ENCODE measurements at places on chromosomes 11 and 22.

DNA sequence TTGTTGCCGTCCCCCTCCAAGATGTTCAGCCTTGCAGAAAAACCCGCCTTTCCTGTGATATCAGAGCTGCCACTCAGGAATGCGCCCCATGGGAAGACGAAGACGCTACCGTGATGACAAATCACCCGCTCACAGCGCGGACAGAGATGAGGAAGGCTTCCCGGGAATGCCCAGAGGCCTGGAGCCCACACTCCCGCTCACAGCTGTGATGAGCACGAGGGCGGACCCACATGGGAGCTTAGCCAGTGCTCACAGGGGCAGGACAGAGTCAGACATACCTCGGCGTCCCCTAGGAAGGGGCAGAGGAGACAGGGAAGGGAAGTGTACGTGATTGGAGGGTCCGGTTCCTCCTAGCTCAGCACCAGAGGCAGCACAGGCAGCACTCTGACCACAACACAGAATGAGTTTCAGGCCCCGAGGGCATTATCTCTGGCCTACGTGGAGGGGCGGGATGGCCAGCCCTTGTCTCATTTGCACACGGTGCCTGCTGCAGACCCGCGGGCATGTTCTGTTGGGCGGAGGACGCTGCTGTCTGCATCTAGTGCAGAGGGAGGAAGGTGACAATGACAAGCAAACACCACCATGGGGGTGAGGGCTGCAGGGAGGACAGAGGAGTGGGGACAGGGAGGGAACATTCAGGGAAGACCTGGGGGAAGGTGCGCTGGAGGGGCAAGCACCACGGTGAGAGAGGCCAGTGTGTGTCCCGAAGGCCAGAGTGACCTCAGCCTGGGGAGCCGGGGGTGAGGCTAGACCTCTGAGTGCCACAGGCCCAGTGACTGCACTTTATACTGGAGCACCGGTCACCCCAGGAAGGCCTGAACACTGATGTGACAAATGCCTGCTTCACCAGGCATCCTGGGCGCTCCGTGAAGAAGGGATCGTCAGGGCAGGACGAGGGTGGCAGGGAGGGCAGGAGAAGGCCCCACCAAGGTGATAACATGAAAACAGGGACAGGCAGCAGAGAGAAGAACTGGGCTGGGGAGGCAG lies 79.6 kb downstream of the CELSR1 start:
- DNase-seq = no peak

DNA sequence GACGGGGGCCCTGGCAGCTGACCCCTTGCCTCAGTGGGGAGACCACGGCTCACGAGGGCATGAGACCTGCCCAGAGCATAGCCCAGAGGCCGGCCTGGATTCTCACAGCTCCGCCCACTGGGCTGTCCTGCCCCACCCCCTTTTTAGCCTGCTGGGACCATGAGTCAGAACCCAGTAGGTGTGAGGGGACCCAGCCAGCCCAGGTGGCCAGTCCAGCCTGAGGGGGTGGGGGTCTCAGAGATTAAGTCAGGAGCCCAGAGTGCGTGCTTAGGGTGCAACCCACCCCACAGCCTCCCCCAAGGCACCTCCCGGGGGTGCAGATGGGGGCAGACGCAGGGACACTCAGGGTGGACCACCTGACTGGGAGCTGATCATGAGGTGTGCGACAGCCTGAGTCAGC lies 40.1 kb upstream of the PPARA start:
- no peak for DNase-seq

GRCh38 chr11:38060136-38060535 lies 1462.1 kb upstream of the RAG2 start:
- DNase-seq = no peak

DNA sequence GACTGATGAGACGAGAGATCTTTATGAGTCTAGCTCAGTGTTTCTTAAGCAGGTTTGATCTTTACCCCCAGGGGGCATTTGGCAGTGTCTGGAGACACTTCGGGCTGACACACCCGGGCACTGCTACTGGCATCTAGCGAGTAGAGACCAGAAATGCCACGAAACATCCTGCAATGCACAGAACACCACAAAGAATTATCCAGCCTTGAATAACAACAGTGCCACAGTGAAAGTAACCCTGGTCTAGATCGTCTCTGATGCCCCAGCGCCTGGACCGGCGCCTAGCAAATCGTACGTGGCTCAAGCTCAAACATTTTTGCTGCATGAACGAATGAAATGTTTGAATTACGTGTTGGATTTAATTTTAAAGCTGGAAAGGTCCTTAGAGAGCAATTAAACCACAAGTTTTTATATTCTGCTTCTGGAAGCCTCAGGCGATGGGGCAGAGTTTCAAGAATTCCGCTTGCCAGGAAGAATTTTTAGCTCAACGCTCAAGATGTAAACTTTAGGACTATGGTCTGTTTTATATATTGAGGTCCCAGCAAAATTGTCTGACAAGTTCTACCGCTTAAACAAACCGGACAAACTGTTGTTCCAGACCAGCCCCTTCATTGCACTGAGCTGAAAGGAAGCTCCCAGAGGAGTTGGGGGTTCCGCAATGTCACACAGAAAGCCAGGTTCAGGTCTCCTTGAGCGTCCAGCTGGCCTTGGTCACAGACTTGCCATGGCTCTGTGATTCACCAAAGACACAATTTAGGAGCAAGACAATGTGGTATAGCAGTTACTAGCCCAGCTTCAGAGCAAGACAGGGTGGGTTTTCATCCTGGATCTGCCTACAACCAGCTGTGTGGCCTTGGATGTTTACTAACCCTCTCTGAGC lies 44.2 kb upstream of the SMTN start:
- no peak for DNase-seq

DNA sequence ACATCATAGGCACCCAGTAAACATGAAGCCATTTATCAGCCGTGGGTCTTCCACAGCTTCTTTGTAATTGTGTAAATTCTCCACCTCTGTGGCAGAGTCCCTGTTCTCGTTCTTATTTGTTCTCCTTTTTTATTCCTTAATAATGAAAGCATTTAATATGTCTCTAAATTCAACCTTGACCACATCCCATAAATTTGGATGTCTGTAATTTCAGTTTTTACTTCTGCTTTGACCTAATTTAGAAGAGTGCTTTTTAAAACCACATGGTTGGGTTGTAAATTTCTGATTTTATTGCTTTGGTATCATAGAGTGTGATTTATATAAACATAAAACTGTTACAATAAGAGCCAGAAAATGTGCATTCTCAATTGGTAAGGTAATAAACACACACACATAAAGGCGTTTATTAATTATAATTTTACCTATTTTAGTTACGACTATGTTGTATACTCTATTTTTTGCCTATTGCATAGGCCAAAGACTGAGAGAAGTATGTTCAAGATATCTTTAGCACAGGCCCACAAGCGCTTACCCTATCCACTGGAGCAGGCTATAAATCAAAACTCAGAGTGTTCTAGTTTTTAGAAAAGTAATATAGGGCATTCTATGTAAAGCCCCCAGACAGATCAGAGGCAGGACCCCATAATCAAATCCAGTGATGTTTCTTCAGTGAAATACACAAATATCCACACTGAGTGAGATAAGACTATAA lies 58.0 kb upstream of the CCND1 start:
- DNase-seq = no peak
